ENCODE measurements at places on chromosomes 3 and 15.

GRCh38 chr3:50251220-50251619, 15.2 kb downstream of the GNAI2 start:
- DNase-seq, result no peak

DNA sequence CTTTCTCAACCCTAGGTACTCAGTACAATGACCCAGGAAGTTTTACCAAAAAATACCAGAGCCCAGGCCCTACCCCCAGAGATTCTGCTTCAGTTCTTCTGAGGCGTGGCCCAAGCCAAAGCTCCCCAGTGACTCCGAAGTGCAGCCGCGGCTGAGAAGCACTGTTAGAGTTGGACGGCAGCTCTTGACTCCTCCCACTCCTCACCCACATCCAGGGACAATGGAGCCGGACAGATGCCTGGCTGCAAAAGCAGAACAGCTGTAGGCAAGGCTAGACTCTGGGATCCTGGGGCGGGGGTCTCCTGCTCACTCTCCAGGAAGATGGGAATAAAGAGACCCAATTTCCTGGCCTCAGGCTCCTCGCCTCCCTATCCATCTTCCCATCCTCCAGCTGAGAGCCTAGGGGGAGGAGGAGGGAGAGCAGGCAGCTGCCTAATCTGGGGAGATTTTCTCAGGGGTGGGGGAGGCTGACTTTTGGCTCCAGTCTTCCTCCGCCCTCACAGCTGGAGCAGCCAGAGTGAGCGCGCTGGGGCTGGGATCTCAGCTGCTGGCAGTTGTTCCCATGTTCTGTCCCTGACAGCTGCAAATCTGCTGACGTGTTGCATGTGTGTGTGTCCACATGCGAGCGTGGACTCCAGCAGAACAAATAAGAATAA, 223.8 kb downstream of the OPA1 start:
- DNase-seq, result peak; percentile 92

- DNase-seq, result no peak
These were observed 14.6 kb downstream of the LRIG1 start for GRCh38 chr3:66486202-66486601.

DNA sequence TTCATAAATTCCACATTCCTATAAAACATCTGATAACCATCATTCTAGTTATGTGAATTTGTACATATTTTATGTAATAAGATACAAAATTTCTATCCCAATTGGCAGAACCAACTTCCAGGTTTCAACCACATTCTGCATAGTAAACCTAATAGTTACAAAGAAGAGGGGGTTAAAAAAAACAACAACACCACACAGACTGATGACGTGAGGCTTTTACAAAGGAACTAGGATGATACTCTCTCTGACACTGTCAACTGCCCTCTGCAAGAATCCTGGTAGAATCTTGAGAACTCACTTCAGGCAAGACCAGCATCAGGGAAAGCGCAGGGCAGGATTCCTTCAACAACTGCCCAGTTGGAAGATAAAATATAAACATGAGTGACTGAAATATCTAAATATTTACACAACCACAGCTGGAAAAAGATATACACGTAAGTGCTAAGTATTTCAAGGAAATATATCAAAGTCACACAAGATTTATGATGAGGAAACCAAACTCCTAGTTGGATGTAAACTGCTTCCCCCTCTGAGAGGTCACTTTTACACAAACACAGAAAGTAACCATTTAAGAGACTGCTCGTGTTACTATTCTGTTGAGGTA, 816.4 kb downstream of the ROBO1 start:
- no peak for DNase-seq

- DNase-seq, result no peak
These were observed 1101.0 kb downstream of the ROBO2 start for GRCh38 chr3:78140866-78141265.

- no peak for DNase-seq
These were observed 273.9 kb downstream of the IGSF11 start for GRCh38 chr3:118760585-118761290.

DNA sequence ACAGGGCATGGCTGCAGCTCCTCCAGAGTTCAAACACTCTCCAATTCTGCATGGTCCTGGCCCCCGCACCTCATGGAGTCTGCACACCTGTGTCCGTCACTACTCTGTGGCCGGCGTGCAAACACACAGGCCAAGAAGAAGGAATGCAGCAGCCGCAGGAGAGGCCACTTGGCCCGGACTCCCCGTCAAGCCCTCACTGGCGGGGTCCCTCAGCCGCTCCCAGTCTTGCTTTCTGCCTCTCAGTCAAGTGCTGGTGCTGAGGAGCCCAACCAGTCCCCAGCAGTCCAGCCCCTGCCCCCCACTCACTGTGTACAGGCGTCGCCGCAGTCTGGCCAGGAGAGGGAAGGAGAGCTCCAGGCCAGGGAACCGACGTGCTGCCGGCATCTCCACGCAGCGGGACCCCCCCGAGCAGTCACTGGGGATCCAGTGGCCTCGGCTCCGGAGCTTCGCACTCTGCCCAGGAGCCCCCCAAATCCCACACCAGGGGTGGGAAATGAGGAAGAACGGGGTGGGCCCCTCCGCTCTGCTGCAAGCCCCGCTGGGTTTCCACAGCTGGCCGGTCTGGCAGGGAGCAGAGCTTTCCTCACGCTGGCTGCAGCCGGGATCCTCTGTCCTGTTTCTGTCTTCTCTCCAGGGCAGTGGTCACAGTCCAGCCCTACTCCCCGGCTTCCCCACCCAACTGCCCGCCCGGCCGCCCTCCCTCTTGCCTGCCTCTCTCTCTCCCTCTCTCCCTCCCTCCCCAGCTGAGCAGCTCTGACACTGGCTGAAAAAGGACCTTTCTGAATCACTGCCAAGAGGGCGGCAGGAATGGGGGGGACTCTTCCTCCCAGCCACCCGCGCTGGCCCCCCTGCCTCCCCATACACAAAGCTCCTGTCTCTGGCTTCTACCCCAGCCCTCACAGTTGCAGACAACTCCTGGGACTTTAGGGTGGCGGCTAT, 16.0 kb downstream of the TNK2 start:
- DNase-seq, result peak; percentile 25

DNA sequence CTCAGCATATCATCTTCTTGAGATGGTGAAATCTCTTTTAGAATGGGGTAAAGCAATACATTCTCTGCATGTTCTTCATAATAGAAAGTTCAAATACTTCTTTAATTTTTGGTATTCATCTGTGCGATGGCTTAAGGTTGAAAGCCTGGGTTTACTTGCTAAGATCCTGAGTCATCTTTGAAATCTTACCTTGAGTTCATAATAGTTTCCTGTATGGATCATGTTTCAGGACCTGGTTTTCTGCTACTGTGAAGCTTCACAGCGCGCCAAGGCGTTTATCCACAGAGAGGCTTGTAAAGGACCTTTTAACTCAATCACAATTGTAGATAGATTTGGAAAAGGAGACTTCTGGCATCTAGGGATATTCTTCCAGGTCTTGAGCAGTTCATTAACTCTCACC, 39.0 kb downstream of the MED12L start:
- DNase-seq, result no peak

DNA sequence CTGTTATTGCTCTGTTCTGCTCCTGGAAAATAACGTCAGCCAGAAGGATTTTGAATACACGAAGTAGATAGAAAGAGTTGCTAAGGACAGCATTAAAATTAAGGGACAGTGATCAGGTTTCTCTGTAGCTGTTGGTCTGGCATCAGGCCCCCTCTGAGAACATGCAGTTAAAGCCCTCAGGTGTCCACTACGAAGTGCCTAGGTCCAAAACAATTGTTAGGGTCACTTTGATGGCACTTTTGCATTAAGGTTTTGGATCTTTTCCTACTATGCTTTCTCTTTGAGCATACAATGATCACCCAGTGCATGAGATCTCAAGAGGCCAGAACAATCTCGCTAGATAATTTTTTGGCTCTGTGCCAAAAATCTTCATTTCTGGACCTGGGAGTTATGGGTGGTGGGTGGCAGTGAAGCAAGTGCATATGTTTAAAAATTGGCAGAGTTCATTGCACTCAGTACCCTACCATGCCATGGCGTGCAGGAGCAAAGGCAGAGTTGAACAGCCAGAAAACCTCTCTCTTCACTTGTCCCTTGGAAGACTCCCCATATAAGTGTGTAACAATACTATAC, 797.6 kb downstream of the ROBO2 start:
- DNase-seq, result no peak

DNA sequence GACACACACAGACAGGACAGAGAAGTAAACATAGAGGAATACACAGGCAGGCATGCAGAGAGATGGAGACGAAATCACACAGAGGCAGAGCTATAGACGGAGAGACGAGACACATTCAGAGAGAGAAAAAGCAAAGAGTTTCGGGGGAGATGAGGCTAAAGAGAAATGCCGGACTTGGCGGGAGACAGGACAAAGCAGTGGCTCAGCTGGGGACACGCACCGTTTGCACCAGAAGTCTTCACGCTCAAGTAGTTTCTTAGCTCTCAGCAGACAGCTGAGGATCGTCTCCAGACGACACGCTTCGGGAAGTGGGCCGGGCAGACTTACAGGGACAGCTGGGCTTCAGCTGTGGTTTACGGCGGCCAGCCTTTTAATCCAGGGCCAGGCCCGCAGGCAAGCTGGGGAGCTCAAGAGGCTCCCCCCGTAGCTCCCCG, 56.2 kb upstream of the DLG1 start:
- DNase-seq, result peak; percentile 96

GRCh38 chr15:51816611-51817010, 12.8 kb upstream of the TMOD3 start:
- no peak for DNase-seq

DNA sequence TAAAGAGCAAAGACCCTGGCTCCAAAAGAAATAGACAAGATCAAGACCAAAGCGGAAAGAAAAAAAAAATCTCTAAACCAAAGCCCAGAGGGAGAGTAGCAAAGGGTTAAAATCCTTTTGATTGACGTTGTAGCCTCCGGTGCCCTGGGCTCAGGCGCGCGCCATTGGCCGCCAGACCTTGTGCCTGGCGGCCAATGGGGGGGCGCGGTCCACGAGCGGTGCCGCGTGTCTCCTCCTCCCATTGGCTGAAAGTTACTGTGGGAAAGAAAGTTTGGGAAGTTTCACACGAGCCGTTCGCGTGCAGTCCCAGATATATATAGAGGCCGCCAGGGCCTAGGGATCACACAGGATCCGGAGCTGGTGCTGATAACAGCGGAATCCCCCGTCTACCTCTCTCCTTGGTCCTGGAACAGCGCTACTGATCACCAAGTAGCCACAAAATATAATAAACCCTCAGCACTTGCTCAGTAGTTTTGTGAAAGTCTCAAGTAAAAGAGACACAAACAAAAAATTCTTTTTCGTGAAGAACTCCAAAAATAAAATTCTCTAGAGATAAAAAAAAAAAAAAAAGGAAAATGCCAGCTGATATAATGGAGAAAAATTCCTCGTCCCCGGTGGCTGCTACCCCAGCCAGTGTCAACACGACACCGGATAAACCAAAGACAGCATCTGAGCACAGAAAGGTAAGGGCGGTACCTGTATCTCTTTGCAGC, at the start of gene HES1:
Gene HES1, plus strand, starts transcription at position 343 of the 713 bp plus-strand sequence. Its CDS starts 233 bp downstream, at position 576.
- peak; percentile 74 for DNase-seq

DNA sequence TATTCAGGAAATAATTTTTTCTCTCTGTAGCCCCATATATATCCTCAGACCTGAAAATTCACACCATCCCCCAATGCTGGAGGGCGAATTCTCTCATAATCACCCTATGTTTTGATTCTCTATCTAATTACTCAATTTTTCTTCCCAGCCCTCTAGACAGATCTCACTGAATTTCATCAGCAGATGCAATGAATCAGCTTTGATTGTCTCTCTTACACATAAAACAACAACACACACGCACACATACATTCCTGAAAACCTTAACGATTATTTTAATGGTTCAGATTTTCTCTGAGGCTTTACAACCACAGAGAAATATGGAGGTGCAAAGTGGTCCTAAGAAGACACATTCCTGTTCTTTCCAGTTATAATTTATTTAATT, 11.1 kb downstream of the RBMS3 start:
- DNase-seq, result no peak

DNA sequence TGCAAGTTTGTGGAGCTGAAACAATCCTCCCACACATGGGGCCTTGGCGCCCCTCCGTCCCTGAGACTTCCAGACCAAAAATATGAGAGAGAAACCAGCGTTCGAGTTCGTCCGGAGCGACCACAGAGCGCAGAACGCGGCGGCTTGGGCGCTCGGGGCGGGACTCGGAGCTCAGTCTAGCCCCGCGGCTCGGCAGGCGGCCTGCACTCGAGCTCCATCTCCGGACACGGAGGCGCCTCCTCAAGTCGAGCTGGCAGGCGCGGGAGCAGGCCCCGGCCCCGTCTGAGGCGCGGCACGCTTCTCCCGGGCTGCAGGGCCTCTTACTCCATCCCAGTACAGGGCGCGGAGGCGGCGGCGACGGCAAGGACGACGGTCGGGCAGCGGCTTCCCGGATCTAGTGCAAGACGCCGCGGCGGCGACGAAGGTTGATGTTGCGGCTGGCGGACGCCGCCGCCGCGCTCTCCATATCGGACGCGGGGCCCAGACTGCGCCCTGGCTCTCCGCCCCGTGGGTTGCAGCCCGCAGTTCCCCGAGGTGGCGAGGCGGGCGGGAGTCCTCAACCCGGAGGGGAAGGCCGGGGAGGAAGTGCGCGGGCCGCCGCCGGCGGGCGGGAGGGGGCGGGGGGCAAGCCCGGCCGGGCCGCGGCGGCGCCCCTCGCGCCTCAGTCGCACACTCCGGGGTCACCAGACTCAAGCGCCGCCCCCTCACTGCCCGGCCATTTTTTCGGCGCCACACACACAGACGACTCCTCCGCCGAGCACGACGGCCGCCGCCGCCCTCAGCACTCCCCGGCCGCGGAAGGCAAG, 674 bp downstream of the MSL2 start:
- DNase-seq, result peak; percentile 62

DNA sequence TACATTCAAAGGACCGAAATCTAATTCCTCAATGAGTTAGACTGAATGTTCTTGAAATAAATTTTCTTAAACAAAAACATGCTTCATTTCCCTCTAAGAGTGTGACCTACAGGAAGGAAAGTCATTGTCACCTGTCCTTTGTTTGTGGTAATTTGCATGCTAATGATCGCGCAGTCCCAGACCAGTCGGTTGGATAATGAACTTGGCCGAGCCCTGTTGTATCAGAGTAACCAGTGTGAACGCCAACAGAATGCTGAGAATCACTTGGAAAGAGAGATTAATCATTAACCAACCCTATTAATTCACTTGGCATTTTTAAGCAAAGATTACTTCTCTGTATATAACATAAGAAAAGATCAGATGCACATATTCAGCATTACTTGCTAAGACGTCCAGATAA, 8.1 kb upstream of the ARNT2 start:
- DNase-seq, result no peak

- no peak for DNase-seq
These were observed 50.4 kb upstream of the ALCAM start for GRCh38 chr3:105316331-105316730.
